ENCODE measurements at places on chromosomes 11 and 22.

DNA sequence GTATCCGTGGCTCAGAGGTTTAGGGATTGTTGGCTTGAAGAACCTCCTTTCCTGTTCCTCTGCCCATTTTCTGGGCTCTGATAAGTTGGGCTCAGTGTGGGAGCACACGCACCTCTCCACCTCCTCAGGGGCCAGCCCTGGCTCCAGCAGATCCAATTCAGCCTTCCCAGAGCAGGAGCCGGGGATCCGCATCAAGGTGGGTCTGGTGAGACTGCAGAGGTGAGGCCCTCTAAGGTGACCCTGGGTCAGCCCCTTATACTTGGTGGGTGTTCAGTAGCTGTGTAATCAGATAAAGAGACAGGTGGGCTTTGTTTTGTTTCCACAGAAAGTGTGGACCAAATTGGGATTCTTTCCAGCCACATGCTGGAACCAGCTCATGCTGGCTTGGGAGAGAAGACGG lies 1466.0 kb downstream of the TBC1D22A start:
- DNase-seq = no peak

- no peak for DNase-seq
Measured at GRCh38 chr11:83641511-83641910, 355.3 kb upstream of the CCDC90B start.

DNA sequence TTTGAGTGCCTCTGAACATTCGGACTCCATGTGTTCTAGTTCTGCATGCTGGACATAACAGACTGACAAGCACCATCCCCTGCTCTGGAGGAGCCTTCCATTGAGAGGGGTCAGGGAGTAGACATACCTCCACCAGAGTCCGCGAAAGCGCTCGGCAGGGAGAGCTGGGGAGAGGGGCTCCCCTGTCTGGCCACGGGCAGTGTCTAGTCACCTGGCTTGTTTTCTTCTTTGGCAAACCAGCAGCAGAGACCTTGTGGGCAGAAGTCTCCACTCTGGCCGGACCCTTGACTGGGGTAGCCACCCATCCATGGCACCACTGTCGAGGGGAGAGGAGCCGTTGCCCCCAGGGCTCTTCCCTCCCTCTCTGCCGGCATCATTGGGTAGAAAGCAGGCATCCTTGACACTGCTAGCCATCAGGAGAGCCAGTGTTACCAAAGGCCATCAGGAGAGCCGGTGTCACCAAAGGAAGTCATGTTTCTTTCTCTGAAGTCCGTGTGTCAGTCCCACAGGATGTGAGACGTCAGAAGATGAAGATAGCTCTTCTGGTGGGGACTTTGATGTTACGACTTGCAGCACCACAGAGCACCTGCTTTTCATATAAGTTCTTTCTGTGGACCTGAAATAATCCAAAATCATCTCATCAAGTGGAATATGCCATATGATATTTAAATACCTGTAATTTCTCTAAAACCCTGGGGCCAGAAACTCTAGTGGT lies 305.6 kb downstream of the TBC1D22A start:
- DNase-seq = no peak

DNA sequence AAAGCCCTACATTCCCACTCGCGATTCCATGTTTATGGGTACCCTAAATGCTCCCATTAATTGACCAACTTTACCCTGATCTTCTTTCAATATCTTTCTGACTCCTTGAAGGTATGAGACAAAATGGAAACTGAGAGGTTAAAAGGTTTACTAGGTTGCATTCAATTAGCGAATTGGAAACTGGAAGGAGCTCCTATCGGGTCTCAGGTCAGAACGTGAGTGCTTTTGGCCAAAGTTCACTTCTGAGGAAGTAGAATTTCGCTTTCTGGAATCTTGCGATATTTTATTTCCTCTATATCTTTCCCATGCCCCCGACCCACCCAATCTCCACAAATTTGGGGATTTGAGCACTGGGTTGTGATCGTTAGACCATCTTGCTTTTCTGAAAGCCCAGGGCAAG lies 2.6 kb downstream of the EHF start:
- DNase-seq = no peak

DNA sequence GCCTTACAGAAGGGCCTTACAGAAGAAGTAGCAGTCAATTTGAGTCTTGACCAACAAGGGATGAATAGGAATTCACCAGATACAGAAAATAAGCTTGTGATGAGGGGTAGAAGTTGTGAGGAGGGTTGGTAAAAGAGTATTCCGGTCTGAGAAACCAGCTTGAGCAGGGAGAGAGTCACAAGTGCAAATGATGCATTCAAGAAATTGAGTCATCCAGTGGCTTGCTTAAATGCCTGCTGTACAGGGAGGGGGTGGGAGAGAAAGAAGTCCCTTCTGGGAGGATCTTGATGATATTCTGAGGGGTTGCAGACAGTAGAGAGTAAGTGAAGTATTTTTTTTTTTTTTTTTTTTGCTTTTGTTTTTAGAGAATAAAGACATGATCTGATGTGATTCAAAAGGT lies 9.2 kb downstream of the CCKBR start:
- no peak for DNase-seq

- peak; percentile 14 for DNase-seq
Measured at GRCh38 chr11:23320131-23320530, 459.9 kb upstream of the CCDC179 start.

Measured in choroid plexus epithelial cell (primary cell).